ENCODE measurements at places on chromosomes 4 and X.

GRCh38 chr4:138697851-138698250 is 317.7 kb upstream of the NOCT start:
- DNase-seq = no peak

GRCh38 chr4:181330654-181331201 is 912.5 kb upstream of the TENM3 start:
- DNase-seq = no peak

- DNase-seq = no peak
Observed at GRCh38 chrX:78624426-78624825, 34.7 kb downstream of the RTL3 start.

DNA sequence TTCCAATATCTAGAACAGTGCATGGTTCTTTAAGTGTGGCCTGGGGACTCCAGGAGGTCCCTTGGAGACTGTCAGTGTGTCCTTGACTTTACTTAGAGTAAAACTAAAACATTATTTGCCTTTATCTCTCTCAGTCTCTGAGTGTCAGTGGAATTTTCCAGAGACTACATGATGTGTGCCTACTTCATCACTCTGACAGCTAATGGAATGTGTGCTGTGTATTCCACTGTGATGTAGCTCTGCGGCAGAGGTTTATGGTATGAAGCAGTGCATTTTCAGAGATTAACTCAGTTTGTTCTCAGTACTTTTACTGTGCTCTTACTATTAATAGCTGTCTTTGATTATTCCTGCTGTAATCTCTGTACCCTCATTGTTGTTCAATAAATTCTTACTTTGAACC is 85.6 kb downstream of the MANBA start:
- no peak for DNase-seq

DNA sequence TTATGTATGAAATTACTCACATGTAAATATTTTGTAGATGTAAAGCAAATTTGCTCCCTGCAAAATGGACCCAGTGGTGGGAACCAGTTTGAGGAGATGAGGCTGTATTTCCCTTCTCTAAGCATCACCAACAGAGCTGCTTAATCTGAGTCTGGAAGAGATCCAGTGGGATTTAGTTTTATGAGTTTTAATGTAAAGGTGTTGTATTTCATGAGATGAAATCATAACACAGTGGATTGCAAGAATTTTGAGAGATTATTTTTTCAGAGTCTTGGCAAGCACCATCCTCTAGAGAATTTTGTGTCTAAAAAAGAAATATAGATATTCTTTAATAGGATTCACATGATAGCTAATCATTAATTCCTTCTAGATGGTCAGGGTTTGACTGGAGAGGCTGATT is 35.6 kb upstream of the SFRP2 start:
- no peak for DNase-seq

GRCh38 chr4:124738994-124739393 is 26.5 kb upstream of the ANKRD50 start:
- DNase-seq = no peak

DNA sequence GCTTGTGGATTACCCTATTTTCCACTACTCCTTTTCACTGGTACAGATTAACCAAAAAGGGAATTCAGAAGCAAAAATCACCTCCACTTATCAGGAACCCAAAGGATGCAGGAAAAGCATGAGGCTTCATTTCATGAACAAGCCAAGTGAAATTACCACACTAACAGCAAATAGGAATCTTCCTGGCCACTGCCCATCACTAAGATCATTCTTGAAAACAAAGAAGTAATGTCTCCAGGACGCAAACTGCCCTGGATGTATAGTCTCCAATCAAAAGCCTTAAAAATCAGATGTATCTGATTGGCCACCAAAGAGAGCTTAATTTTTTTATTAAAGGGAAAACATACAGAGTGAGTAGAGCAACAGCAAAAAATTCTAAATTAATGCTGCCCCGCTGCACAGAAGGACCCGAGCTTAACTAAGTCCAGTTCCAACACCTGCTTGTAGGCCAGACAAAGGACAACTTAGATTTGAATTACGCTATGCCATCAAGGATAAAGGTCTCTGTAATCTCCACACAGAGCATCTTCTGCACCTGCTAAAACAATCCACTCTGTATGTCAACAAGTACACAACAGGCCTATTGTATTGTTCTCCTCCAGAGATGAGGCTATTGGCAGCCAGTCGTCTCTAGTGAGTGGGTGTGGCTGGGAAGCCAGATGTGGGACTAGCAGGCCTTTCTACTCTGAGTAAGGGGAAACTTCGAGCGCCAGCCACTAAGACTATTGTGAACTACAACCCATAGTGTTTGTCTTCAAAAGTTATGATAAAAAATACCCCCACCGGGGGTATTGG is 12.4 kb downstream of the ZDHHC9 start:
- DNase-seq = no peak

DNA sequence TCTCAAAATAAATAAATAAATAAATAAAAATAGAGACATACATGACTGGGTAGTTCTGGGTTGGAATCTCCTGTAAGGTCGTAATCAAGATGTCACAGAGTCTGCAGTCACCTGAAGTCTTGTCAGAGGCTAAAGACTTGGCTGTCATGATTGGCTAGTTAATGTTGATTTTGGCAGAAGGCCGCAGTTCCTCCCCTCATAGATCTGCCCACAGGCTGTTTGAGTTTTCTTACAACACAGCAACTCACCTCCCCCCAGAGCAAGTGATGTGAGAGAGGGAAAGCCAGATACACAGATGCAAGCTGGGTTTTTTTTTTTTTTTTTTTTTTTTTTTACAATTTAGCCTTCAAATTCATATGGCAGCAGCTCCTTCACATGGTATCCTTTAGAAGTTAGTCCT is 36.4 kb upstream of the BMPR1B start:
- no peak for DNase-seq

DNA sequence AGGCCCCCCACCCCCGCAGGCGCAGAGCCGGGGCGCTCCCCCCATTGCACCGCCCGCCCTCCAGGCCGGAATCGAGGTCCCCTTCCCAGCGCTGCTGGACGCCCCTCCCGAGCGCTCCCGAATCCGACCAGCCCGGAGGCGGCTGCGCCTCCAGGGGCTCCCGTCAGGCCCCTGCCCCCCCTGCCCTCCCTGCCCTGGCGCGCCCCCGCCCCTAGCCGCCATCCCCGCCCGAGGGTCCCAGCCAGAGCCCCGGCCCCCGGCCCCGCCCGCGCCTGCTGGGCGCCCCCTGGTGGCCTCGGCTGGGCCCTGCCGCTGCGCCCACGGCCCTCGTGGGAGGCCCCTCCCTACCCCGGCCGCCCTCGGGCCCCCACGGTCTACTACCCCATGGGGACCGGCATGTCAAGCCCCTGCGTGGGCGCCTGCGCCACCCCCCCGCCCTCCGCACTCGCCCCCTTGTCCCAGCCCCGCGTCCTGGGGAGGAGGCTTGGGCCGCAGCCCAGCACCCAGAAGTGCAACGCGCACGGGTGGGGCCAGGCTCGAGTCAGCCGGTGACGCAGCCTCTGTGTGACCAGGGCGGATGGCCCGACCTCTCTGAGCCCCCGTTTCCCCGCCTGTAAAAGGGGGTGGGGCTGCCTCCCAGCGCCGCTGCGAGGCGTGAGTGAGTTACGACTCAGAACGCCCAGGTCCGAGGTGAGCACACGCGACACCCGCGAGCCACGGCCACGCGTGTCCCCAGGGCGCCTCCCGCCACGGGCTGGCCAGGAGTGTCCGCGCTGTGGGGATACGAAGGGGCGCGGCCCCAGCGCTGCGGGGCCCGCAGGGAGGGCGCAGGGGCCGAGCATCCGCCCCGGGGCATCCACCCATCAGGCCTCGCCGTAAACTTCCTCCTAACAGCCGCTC is 104.9 kb downstream of the FAM53A start:
- DNase-seq = peak; percentile 83

Data from stimulated activated CD8-positive, alpha-beta memory T cell treated with anti-CD3 and anti-CD28 coated beads, Interleukin-4, amount 100 ng/mL, for 48 hours (primary cell).